ENCODE measurements at places on chromosomes 6 and 20.

DNA sequence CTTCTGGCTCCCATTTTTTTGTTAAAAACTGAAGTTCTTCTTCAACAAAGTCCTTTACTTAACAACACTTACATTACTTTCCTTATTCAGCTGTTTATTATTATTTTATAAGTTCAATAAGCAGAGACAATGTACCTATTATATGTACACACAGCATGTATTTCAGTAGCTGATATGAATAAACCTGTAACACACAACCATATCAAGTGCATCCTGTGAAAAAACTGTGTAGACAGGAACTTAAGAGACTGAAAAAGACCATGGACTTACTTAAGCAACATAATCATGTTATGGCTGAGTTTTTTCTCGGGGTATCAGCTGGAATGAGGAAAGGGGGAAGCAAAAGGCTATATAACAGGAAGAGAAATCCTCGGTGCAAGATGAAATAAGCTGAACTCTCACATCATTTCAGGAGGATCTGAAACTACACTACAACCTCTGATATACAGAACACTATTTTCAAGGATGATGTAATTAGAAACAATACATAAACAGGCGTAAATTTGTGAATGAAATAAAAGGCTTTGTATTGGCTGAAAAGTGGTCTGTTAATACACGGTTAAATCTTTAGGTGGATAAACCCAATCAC is 70.9 kb downstream of the REV3L start:
- DNase-seq = no peak

DNA sequence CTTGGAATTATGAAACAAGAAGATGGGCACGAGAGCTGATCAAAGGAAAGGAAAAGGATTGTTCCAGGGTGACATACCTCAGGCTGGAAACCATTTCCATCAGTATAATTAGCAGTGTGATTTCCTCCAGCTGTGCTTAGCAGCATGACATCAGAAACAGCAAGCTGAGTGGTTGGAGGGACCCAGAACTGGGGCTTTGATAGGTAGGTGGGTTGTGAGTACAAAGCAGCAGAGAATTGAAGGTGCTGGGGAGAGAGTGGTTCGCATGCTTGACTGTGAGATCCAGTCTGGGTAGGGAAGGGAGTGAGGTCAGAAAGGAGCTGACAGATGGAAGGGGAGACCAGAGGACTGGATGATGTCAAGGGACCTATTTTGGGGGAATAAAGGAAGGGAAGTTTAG is 90.4 kb downstream of the CD164 start:
- DNase-seq = no peak

GRCh38 chr6:114100215-114100994 is 129.5 kb upstream of the HDAC2 start:
- no peak for DNase-seq

DNA sequence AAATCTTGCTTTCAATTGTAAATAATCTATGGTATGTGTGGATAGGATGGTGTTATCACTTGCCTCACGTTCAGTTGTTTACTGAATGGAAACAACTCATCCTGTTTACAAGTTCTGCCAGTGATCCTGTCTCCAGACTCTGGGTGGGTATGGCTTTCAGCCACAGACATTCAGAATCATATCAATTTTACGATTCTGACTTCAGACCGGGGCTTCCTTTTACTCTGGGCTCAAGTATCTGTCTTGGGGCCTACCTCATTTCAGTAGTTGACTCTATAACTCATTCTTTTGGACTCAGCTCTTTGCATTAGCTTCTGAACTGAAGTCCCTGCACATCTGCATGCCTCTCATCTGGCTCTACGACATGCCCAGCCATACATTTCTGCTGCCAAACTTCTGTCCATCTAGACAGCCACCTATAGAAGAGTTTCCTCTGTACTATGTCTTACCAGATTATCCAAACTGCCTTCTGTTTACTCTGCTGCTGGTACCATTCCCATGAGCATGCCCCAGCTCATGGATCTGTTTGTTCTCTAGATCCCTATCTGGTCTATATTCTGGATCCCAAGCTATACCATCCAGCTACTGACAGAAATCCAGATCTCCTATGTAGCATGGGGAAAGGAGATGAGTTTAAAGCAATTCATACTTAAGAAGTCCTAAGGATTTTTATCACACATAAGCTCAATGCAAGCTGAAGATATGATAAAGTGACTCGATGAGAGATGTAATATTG is 34.3 kb downstream of the FYN start:
- DNase-seq = no peak

- DNase-seq = no peak
Measured at GRCh38 chr20:17752459-17752858, 52.7 kb downstream of the BANF2 start.

- no peak for DNase-seq
Measured at GRCh38 chr6:39765508-39766065, 26.6 kb upstream of the DAAM2 start.

DNA sequence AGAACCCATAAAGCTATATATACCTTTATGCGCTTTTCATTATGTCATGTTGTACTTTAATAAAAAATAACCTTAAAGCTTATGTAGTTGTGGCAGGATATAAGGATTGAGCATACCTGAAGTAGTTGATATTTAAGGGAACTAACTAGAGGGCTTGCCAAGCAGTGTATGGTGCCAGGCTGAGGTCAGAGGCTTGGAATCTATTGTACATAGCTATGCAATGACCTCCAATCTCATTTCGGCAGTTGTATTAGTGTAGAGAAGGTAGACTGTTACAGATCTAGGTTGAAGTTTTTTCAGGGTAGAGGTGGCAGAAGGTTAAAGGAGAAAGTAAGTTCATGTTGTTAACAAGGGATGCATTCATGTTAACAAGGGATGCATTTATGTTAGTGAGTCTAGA is 397.7 kb upstream of the HS3ST5 start:
- no peak for DNase-seq

GRCh38 chr6:8539453-8539852 is 104.1 kb upstream of the SLC35B3 start:
- no peak for DNase-seq

GRCh38 chr6:67633058-67633457 is 1002.0 kb upstream of the ADGRB3 start:
- DNase-seq = no peak

DNA sequence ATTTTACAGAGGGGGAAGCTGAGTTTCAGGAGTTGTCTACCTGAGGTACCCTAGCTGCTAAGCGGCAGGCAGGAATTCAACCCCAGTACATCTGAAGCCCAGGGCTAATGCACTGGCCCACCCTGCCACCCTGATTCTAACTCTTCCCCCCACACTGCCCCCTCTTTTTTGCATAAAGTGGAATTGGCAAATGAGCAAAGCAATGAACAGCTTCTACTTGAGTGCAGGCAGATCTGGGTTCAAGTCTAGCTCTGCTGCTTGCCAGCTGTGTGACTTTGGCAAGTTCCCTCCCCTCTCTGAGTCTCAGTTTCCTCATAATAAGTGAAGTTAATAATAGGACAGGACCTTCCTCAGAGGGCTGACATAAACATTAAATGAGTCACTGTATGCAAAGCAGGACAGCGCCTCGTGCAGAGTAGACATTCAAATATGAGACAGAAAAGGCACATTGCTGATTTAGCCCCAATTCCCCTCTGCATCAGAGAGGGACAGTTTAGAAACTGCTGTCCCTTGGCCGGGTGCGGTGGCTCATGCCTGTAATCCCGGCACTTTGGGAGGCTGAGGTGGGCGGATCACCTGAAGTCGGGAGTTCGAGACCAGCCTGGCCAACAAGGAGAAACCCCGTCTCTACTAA is 4.7 kb downstream of the ADA start:
- DNase-seq = no peak

DNA sequence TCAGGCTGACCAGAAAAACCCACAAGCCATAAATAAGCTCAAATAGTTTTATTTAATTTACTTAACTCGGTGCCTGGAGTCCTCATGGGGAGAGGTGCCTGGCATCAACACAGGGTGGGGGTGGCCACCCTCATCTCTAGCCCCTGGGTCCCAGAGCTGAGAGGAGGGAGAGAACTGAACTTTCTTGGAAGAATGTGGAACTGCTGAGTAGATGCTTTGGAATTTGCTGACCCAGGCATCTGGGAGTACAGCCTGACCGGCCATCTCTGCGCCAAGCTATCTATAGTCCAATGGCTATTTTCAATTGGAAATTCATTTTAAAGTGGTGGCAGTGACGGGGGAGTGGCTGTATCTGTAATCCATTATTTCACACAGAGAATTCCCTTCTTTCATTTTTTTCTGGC is 104.8 kb downstream of the CDH26 start:
- no peak for DNase-seq

DNA sequence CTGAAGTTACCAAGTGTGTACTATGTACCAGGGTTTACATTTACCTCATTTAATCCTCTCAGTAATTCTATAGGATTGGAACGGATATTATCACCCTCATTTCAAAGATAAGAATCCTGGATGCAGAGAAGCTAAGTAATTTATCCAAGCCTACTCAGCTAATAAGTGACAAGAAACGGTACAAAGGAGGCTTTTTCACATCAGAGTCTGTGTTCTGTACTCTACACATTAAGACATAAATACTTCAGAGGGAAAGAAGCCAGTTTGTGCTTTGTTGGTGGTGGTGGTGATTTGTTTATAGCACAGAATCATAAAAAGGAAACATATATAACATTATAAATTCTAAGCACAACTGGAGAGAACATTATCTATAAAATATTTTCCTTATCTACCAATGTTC is 88.3 kb upstream of the HMGCLL1 start:
- no peak for DNase-seq

GRCh38 chr6:41818271-41819054 is 31.0 kb downstream of the TOMM6 start:
- DNase-seq = no peak

GRCh38 chr6:90079560-90080490 is 185.6 kb downstream of the GJA10 start:
- no peak for DNase-seq

- no peak for DNase-seq
Measured at GRCh38 chr6:48826152-48826515, 636.9 kb downstream of the MMUT start.

GRCh38 chr20:14595051-14595450 is 257.6 kb upstream of the FLRT3 start:
- DNase-seq = no peak

DNA sequence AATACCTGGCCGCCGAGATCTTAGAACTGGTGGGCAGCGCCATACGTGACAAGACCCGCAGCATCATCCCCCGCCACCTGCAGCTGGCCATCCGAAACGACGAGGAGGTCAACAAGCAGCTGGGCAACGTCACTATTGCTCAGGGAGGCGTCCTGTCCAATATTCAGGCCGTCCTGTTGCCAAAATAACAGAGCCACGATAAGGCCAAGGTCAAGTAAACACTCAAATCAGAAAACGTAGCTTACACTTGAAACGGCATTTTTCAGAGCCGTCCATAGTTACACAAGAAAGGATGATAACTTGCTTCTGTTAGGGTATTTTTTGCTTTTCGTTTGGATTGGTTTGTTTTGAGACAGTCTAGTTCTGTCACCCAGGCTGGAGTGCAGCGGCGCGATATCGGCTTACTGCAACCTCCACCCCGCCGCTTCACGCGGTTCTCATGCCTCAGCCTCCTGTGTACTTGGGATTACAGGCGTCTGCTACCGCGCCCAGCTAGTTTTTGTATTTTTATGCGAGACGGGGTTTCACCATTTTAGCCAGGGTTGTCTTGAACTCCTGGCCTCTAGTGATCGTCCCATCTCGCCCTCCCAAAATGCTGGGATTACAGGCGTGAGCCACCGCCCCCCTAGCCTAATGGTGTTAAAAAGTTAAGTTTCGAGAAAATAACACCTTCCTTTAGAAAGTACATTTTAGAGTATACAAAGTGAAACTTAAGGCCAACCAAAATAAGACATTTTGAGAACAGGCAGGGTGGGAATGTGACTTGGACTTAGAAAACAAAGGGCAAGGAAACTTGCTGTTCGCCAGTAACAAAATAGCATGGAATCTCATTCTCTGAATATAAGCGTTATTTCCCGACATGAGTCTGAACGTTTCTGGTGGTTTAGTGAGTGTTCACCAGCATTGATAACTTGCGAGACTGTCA is 42.8 kb upstream of the HFE start:
- peak; percentile 49 for DNase-seq

- peak; percentile 92 for DNase-seq
Measured at GRCh38 chr6:34888874-34889555, at the start of gene ANKS1A. TSS of gene ANKS1A (plus strand) at chr6:34889255. CDS start at chr6:34889403, 148 bp downstream.
